ENCODE measurements at places on chromosomes 11 and 22. TPM values are rescaled to one million over a fixed set of nuclear protein-coding genes. Genes with fewer than 3 reads are reported as not detected.
A peak's percentile ranks its signal among the peaks of the same experiment; 100 is the strongest.

Gene CNIH2
- total RNA-seq = 0.07 TPM

Gene POU2AF2
- total RNA-seq = not detected

- peak; percentile 2 for DNase-seq
These were observed 26.8 kb downstream of the PGM2L1 start for GRCh38 chr11:74371269-74372052.

GRCh38 chr11:80815752-80816453, 1375.1 kb upstream of the TENM4 start:
- peak; percentile 33 for DNase-seq

DNA sequence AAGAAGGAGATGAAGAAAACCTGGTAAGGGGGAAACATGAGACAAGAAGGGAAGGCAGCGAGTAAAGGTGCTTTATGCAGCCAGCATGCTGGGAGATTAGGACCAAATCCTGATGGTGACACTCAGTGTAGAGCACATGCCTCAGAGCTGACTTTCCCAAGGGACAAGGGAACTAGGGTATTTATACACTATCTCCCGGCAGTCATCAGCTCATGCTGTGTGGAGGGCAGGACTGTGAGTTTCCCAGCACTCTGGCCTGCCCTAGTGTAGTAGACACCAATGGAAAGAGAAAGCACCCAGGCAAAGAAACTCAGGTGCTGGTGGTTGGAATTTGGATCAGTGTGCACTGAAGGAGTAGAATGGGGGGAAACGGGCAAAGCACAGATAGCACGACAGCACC, 128.3 kb upstream of the CSNK2A3 start:
- DNase-seq = no peak

DNA sequence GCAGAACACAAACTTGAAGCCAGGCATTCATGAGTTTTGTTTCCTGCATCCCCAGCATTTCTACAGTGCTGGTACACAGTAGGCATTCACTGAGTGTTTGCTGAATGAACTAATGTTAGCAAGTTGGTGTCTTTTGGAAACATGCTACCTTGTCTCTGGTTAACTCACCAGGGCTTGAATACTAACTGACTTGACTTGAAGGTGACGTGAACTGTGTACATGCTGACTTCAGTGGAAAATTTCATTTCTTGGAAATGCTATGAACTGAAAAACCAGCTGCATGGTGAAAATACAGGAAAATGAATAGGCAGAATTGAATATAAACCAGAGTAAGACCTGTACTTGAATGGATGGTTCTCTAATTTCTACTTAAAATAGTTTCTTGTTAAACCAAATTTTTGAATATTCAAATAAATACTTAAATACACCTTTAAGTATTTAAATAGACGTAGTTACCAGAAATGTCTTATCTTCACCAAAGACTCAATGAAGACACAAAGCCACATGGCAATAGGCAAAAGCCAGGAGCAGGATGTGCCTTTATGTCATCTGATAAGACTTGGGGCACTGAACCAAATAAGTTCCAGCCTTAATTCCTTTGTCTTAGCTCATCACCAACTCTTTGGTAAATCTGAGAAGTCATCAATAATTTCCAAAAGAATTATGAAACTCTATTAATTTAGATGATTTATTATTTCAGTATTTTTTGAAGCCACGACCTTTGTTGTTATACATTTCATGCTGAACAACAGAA, 39.7 kb upstream of the POU2AF2 start:
- DNase-seq = no peak

Gene XKR3
- not detected for total RNA-seq

Gene OR52N4
- total RNA-seq = not detected

- no peak for DNase-seq
These were observed 482 bp downstream of the DDX17 start for GRCh38 chr22:38505541-38506117.

- no peak for DNase-seq
These were observed 20.2 kb downstream of the FOLR3 start for GRCh38 chr11:72155751-72156150.

DNA sequence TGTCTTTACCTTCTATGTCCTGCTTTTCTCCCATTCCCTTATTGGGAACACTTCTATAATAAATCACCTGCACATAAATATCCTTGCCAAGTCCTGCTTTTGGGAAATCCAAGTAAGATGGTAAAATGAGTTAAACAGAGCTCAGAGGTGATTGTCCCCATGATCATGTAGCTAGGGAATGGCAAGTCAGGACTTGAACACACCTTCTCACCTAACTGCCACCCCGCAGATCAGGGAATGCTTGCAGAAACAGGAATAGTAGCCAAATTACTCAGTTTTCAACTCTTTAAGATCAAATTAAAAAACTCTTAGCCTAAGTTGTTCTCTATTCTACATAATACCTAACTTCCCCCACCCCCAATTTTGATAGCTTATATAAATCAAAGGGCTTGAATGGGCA, 16.0 kb downstream of the OOSP3 start:
- no peak for DNase-seq
